ENCODE measurements at places on chromosomes 7 and 10.

GRCh38 chr10:5064656-5065055, 29.6 kb upstream of the AKR1C3 start:
- no peak for DNase-seq

GRCh38 chr10:17907641-17908040, 44.1 kb upstream of the SLC39A12 start:
- no peak for DNase-seq

DNA sequence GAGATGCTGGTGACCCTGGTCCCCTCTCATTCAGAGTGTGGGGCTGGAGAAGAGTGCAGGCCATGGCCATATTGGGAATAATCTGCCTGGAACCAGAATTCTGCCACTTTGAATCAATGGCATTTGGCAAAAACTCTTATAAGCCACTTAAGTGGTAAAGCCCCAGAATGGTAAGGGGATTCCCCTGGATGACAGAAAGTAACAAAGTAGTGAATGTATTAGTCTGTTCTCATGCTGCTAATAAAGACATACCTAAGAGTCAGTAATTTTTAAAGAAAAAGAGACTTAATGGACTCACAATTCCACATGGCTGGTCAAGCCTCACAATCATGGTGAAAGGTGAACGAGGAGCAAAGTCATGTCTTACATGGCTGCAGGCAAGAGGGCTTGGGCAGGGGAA, 248.6 kb downstream of the SH2D4B start:
- DNase-seq: no peak

DNA sequence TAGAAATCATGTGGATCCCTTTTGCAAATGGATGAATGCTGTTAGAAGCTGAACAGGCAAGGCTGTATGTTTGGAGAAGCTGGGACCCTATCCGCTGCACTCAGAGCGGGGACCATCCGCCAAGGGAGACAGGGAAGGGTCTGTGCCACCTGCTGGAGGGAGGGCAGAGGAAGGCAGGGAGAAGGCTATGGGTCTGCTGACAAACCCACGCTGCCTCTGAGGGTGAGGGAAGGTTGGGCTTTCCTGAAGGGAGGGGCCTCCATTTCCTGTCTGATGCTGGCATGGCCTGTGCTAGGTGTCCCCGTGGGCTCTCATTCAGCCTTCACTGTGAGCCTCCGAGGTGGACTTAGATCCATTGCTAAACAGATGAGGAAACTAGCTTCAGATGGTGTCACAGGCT, 5.3 kb upstream of the CRHR2 start:
- DNase-seq: no peak

DNA sequence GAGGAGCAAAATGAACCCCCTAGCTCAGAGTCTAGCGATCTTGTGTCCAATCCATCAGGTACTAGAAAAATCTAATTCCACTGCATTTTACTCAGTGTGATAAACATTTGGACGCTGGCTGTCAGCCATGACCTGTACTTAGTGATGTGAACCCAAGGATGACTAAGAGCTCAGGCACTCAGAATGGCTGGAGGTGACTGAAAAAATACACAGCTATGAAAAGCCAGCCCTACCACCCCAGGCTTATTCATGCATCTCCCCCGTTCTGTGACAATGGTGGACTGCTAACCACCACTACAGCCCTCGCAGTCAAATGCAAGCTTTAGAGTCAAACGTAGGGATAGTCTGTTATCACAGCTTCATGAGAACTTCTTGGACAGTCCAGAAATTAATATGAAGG, 14.9 kb downstream of the AFAP1L2 start:
- peak; percentile 72 for DNase-seq

- peak; percentile 57 for DNase-seq
Observed at GRCh38 chr7:42972699-42973500, 40.7 kb downstream of the MRPL32 start.

- no peak for DNase-seq
Observed at GRCh38 chr7:157564517-157565177, 227.8 kb downstream of the DNAJB6 start.

Data from islet precursor cell (in vitro differentiated cells).